ENCODE measurements at places on chromosomes 16 and 17.

- no peak for DNase-seq
Observed at GRCh38 chr17:35238821-35239220, 4.1 kb upstream of the SLFN5 start.

DNA sequence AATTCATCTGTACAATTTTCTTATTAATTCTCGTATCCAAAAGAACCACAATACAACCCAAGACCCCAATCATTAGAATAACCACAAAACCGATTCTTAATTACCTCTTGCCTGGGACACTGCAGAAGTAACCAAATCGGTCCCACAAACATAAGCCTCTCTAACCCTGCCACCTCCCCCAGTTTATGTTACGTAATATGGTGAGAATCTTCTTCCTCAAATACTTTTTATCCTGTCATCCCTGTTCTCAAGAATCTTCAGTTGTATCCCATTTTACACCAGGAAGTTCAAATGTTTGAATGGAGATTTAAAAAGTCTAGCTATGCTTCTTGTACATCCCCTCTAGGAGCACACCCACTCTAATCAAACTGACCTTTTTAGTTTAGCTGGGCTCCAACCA is 269.3 kb upstream of the TBX2 start:
- no peak for DNase-seq

DNA sequence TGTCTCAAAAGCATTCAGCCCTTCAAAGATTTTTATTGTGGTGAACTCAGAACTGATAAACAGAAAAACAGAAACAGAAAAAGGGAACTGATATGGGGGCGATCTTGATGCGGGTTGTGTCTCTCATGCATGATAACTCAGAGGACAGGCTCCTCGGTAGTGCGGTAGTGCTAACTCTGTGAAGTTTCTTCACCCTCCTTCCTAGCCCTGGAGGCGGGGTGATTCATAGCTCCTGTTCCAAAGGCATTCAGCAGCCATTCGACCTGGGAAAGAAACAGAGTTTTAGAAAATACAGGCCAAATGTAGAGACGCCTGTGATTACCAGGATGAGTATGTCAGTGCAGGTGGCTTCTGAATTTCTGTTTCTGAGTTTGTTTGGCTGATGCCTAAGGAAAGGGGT is 5.5 kb upstream of the MAF start:
- DNase-seq = no peak

- DNase-seq = no peak
Observed at GRCh38 chr16:8179615-8180014, 410.7 kb downstream of the TMEM114 start.

- peak; percentile 53 for DNase-seq
Observed at GRCh38 chr17:78421534-78422266, 43.3 kb downstream of the PGS1 start.

- no peak for DNase-seq
Observed at GRCh38 chr16:79191933-79192332, 408.6 kb downstream of the MAF start.

DNA sequence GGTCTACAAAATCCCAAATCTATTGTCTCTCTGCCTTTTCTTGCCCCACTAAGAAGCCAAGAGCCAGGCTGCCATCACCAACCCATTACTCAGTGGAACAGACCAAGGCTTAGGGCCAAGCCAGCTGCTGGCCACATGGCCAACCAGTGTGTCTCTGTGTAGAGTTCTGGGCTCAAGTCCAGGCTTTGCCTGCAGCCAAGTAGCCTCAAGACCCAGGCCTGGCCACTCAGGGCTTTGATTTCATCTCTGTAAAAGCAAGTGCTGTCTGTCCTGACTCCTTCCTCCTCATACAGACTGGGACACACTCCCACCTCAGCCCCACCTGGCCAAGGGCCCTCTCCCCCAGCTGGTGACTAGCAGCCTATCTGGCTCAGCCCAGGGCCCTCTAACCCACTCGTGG is 14.6 kb downstream of the SREBF1 start:
- DNase-seq = no peak

GRCh38 chr17:34384822-34385605 is 22.0 kb upstream of the CCL1 start:
- no peak for DNase-seq

DNA sequence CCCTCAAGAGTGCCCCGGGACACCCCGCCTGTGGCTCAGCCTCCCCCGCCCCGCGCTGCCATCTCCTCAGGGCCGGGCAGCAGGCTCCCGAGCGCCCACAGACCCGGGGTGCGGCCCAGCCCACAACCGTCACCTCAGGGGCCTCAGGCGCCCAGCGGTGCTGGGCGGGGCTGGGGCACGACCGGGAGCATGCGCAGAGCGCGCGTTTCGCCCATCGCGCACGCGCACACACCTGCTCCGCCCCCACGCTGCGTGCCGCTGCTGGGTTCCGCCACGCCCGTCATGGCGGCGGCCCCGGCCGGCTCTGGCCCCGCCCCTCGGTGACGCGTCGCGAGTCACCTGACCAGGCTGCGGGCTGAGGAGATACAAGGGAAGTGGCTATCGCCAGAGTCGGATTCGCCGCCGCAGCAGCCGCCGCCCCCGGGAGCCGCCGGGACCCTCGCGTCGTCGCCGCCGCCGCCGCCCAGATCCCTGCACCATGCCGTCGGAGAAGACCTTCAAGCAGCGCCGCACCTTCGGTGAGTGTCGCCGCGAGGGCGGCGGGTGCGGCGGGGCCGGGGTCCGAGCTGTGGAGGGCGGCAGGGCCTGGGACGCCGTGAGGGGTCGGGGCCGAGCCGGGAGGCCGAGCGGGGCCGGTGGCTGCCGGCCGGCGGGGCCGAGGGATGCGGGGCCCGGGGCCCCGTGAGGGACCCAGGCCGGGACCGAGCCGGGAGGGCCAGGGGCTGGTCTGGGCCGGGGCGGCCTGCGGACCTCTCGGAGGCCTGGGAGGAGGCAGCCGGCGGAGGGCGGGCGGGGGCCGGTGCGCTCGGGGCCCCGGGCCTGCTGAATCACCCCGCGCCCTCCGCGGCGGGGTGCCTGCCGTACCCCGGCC is at the start of gene MAP1LC3B:
Gene MAP1LC3B (plus strand): TSS at position 387 of the 871 bp plus-strand sequence. CDS start 92 bp downstream, at position 479.
- DNase-seq = peak; percentile 93

DNA sequence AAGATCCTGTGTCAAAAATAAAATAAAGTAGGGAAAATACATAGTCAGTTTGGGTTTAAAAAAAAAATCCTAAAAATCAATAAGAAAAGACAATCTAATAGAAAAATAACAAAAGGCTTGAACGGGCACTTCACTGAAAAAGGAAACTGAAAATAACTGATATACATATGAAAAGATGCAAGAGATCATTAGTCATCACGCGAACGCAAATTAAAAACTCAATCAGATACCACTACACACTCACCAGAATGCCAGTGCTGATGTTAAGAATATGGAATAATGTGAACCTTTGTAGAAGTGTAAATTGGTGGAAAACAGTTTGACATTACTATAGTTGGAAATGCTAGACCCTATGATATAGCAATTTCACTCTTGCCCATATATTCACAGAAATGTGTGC is 14.6 kb downstream of the GNGT2 start:
- DNase-seq = no peak

- no peak for DNase-seq
Observed at GRCh38 chr16:9351841-9352434, 260.5 kb downstream of the HAPSTR1 start.

- no peak for DNase-seq
Observed at GRCh38 chr16:47660540-47660939, 199.4 kb downstream of the PHKB start.

DNA sequence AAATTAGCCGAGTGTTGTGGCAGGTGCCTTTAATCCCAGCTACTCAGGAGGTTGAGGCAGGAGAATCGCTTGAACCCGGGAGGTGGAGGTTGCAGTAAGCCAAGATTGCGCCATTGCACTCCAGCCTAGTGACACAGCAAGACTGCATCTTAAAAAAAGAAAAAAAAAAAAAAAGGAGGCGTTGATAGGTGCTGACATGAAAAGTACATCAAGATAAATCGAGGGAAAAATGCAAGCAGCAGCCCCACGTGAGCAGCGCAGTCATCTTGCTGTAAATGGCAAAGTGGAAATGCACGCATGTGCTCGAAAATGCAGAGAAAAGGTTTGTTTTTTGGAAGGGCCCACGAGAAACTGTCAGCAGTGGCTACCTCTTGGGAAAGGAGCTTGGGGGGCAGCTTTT is 20.9 kb downstream of the MXRA7 start:
- DNase-seq = no peak

- no peak for DNase-seq
Observed at GRCh38 chr16:2077696-2078095, 29.9 kb downstream of the TSC2 start.

DNA sequence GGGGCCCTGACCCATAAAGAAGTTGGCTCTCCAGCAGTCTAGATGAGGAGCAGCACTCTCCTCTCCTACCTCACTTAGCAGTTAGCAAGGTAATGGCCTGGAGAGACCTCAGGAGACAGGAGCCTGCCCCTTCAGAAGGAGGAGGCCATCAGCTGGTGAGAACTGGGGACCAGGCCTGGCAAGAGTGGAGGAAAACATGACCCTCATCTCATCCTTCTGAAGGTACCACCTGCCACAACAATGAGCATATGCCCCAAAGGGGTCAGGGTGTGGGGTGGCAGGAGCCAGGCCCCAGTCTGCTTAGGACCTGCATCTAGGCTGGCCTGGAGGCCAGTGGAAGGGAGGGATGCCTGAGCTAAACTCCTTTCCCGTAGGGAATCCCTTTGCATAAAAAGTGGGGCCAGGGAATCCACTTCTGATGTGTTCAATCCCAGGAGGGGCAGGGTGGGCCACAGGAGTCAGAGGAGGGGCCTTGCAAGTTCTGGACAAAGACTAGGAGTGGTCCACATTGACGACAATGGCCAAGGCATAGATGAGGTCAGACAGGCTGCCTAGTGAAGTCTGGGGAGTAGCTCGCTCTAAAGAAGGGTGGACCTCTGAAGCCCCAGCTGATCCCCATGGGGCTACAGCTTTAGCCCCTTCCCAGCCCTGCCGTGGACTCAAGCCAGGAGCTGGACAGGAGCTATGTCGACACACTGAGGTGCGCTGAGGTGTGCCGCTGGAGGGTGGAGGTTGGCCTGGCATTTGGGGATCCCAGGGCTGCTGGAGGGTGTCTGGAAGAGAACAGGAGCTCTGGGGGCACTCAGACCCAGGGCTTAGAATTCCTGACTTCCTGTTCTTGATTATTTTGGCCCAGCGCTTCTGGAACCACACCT is 986 bp downstream of the SEBOX start:
- no peak for DNase-seq

GRCh38 chr16:65278874-65279273 is 157.0 kb upstream of the CDH11 start:
- no peak for DNase-seq

Data from right renal pelvis (tissue), 4 donors.